Subcutaneous adipose tissue (tissue), 4 donors: ENCODE measurements at places on chromosomes 5 and 9. TPM values are rescaled to one million over a fixed set of nuclear protein-coding genes. Genes with fewer than 3 reads are reported as not detected.

The ALDH1A1 gene
- 112 TPM for total RNA-seq

The RNF183 gene
- not detected for total RNA-seq

The GABRB2 gene
- 0.75 TPM for total RNA-seq

The SMIM33 gene
- total RNA-seq, result not detected

The ZDHHC11 gene
- total RNA-seq, result 1.5 TPM
